Mesothelial cell of epicardium (in vitro differentiated cells): ENCODE measurements at places on chromosomes 7 and 10.

GRCh38 chr7:37645282-37646050 is 38.1 kb upstream of the GPR141 start:
- no peak for DNase-seq

- DNase-seq, result no peak
Measured at GRCh38 chr10:121804460-121804859, 123.4 kb downstream of the ATE1 start.

DNA sequence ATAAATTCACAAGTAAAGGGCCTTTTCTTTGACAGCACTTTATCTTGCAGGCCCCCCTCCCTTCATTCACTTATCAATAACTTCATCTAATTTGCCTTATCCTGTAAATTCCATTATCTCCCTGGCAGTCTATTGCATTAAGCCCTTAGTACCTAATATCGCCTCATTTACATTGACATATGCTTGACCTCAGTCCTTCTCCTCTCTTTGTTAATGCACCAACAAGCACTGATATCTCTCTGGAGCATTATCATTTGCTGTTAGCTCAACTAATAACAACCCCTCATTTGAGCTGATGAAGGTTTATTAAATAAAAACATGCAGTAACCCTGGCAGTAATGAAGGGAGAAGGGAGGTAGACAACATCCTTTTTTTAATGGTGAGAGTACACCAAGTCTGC is 46.8 kb downstream of the EXOC4 start:
- no peak for DNase-seq

DNA sequence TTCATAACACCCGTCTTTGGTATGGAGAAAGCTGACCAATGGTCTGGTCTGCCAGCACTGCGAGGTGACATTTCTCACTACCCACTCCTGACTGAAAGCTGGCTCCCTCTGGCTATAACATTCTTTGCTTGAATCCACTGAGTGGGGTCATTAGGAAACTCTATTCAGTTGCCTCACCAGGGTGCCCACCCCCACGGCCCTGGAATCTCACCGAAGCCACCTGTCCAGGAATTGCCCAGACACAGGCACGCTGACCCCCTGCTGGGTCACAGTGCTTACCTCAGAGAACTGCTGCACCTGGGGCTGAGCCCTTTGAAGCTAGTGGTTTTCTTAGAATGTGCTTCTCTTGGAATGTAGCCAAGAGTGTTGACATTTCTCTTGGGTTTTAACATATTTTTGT is 28.6 kb downstream of the HECW1 start:
- no peak for DNase-seq

GRCh38 chr7:142776206-142776844 is 5.6 kb downstream of the PRSS2 start:
- no peak for DNase-seq

- no peak for DNase-seq
Measured at GRCh38 chr7:135666846-135667245, 4.5 kb downstream of the STMP1 start.

GRCh38 chr10:114669648-114670047 is 11.6 kb upstream of the ABLIM1 start:
- DNase-seq, result no peak

DNA sequence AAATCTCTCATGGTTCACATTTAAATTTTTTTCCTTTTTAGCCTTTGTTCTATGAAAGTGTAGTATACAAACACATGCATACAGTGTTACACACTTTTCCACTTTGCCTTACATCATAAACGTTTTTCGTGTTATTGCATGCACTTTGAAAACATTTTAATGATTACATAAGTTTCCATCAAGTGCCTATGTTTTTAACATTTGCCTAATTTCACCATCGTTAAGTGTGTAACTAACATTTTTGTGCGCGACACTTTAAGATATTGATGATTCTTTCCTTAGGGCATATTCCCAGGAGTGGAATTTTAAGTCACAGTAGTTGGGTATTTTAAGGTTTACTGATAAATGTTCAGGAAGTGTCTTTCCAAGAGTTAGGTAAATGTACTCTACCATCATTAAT is 1.5 kb upstream of the FRAT2 start:
- DNase-seq, result no peak

DNA sequence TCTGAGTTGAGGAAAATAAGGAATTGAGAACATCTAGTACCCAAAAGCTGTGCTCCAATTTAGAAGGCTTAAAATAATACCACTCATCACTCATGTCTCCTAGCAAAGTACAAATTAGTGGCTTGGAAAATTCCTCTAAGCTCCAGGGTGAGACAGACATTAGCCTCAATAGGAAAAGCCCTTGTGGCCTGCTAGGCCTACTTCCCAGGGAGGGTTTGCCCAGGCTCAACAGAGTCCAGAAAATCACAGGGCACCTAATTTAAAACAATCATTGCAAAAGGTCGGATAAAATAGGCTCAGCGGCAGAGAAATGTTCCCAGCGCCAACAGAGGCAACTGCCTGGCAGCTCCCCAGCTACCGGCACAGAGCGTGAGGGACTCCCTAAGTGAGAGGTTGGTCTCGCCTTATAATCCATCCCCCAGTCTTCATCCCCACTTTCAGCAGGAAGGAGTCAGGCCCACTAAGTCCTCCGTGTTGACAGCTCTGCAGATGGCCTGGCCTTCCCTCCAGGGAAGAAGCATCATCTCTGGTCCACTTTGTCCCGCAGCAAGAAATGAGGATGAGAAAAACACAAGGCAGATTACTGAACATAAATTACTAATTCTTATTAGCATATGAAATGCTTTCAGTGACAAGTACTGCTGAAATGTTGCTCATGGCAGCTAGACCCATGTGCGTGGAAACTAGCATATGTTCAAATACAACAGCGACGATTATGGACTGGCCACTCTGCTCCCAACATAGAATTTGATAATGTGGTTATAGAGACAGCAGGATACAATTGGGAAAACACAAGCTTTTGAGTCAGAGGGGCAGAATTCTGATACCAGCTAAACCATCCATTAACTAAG is 1177.7 kb upstream of the AUTS2 start:
- DNase-seq, result no peak

GRCh38 chr7:50818324-50818723 is 35.6 kb upstream of the GRB10 start:
- DNase-seq, result no peak

DNA sequence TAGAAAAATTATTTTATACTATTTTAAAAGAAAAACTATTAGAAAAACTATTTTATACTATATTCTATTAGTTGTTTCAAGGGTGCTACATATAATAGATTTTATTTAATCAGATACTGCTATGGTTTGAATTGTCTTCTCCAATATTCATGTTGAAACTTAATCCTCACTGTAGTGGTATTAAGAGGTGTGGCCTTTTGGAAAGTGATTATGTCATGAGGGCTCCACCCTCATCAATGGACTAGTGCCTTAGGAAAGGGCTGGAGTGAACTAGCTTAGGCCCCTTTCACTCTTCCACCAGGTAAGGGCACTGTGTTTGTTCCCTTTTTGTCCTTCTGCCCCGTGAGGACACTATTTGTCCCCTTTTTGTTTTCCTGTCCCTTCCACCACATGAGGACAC is 111.6 kb downstream of the ATE1 start:
- DNase-seq, result no peak

GRCh38 chr7:4607311-4607729 is 74.8 kb upstream of the FOXK1 start:
- DNase-seq, result no peak

DNA sequence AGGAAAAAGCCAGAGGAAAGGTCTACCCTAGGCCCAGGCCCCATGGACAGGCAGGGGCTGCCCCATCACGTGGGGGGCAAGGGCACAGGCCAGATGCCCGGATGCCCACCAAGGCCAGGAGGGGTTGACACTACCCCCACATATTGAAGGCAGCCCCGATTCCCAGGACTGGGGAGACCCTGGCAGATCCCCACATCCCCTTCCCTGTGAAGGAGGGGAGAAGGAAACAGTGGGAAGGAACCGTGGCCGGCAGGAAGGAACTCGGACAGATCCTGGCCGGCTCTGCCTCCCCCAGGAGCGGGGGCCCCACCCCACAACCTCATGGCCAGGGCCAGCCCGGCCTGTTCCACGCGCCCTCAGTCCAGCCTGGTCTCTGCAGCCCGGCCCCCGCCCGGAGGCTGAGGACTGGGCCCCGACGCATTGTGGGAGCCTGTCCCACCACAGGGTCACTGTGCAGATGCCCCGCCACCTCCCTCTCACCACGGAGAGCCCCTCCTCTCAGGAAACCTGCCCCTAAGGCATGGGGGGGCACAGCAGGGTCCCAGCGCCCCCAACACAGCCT is 41.3 kb downstream of the PAPOLB start:
- no peak for DNase-seq

- DNase-seq, result peak; percentile 67
Measured at GRCh38 chr10:97869091-97870042, 19.7 kb downstream of the GOLGA7B start.

DNA sequence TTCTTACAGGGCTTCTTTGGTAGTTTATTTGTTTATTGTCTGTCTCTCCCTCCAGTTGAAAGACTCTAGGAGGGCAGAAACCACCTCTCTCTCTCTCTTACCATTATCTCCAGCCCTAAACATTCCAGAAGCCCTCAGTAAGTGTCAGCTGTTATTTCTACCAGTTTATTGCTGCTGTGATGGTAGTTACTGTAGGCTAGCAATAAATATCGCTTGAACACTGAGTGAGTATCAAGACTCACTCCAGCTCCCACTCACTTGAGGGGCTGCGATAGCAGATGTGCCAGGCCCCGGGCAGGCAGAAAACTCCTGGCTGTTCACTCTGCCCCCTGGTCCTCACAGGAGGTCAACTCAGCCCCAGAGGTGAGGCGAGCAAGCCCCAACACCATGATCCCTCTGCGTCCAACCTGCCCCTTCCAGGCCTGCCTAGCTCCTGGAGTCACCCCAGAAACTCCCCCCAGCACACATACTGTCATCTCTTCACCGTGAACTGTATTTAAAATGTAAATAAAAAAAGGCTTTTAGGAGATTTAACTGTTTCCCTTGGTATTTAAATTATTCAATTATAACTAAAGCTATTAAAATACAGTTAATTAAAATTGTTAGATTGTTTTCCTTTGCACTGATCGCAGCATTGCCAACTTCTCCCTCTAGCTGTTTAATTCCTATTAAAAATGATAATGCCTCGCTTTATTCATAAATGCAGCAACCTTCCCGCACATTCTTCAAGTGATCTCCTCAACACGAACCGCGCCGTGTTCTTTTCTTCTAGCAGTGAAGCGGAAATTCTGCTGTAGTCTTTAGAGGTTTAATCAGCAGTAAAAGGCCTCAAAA is 321.1 kb upstream of the ZMIZ1 start:
- no peak for DNase-seq

DNA sequence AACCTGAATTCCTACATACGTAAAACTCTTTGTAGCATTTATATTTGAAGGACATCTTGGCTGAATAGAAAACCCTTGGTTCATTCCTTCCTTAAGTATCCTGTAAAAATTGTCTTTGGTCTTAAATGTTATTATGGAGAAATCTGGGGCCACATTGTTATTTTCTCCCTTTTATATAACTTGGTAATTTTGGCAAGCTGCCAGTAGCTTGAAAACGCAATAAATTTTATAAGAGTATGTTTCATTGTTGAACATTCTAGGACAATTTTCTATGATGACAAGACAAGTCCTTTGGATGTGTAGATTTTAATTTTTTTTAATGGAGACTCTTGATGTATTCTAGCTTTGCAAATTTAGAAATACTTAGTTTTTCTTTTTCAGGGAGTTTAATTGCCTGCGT is 191.9 kb downstream of the ABCA13 start:
- no peak for DNase-seq

DNA sequence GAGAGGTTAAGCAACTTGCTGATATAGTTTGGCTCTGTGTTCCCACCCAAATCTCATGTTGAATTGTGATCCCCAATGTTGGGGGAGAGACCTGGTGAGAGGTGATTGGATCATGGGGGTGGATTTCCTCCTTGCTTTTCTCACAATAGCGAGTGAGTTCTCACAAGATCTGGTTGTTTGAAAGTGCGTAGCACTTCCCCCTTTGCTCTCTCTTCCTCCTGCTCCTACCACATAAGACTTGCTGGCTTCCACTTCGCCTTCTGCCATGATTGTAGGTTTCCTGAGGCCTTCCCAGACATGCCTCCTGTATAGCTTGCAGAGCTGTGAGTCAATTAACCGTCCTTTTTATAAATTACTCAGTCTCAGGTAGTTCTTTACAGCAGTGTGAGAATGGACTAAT is 13.5 kb upstream of the ZNRF2 start:
- DNase-seq, result no peak

DNA sequence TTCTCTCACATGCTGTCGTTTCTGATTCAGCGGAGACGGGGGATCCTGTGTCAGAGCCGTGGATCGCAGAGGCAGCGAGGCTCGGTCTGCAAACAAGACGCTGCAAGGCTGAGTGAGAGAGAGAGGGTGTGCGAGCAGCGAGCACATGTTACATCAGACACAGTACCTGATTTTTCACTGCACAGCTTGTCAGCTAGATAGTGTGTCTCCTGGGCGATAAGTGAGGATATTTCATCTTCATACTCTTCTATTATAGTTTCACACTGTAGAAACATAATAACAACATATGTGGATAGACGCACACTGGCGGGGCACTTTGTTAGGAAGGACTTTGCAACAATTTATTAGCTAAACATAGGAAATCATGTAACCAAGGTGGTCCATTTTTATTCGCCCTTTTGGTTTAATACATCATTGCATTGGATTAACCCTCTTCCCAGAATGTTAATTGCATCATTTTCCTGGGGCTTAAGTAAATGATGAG is 39.5 kb downstream of the CNPY1 start:
- no peak for DNase-seq

DNA sequence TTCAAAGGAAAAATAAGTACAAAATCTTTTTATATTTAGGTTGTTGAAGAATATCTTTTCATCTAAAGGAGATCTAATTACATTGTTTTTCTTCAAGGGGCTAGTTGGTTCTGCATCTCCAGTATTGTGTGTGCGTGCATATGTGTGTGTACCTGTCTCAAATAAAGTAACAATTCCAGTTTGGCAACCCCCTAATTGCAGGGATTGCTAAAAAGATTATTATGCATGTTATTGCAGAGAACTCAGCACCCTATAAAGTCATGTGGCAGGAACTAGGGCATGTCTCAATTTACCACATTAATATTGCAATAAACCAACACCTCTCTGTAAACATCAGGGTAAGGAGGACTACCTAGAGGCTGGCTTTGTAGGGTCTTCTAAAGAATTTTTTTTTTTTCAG is 37.0 kb downstream of the MRPS33 start:
- no peak for DNase-seq

- DNase-seq, result no peak
Measured at GRCh38 chr10:45447416-45447815, 73.4 kb downstream of the ALOX5 start.

GRCh38 chr7:134873253-134873652 is 93.8 kb downstream of the CALD1 start:
- no peak for DNase-seq
